ENCODE measurements at places on chromosomes 1 and 21.
A peak's percentile ranks its signal among the peaks of the same experiment; 100 is the strongest.

GRCh38 chr1:232662910-232663309 is 33.0 kb upstream of the SIPA1L2 start:
- no peak for DNase-seq

DNA sequence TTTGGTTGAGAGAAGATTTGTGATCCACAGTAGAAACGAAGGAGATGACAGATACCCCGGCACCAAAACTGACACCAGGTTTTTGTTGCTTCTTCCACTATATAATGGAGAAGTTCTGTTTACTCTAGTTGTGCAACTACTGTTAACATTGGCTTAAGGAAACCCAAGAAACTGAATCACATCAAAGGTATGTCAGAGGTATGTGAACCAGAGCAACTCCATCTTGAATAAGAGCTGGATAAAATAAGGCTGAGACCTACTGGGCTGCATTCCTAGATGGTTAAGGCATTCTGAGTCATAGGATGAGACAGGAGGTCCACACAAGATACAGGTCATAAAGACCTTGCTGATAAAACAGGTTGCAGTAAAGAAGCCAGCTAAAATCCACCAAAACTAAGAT is 173.7 kb upstream of the CAMK1G start:
- peak; percentile 68 for DNase-seq

- no peak for DNase-seq
Observed at GRCh38 chr1:14485285-14485684, 113.2 kb upstream of the KAZN start.

GRCh38 chr21:33991133-33991532 is 75.5 kb upstream of the ATP5PO start:
- DNase-seq: no peak

- DNase-seq: no peak
Observed at GRCh38 chr1:11482198-11482597, 3.2 kb downstream of the DISP3 start.

DNA sequence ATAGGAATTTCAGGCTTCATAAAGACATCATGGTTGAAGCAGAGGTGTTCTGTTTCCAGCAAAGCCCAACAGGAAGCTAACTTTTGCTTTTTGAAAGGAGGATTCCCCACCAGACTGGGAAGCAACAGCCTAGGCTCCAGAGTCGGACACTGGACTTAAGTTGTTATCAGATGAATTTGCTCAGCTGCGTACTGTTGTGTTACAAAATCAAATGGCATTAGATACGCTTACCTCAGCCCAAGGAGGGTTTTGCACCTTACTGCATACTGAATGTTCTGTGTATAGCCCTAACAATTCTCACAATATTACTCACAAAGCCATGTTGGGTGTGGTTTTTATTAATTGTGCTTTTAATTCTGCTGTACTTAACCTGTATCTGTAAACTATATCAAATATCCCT is 547 bp upstream of the CHIA start:
- no peak for DNase-seq

DNA sequence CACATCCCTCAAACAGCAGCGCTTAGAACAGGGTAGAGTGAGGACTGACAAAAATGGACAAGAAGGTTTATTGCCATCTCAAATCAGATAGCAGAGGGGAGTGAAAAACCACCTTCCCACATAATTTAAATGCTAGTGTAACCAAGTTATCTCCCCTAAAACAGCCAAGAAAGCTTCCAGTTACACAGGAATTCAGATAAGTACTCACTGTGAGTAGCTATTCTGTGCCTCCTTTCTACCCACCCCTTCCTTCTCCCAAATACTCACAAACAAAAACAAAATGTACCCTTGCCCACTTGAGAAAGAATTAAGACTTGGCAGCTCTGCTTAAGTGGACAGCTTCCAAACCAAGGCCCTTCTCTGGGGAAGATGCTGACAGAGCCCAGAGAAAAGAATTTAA is 9.1 kb downstream of the OTUD7B start:
- DNase-seq: no peak

- no peak for DNase-seq
Observed at GRCh38 chr1:181608948-181609347, 125.6 kb downstream of the CACNA1E start.

DNA sequence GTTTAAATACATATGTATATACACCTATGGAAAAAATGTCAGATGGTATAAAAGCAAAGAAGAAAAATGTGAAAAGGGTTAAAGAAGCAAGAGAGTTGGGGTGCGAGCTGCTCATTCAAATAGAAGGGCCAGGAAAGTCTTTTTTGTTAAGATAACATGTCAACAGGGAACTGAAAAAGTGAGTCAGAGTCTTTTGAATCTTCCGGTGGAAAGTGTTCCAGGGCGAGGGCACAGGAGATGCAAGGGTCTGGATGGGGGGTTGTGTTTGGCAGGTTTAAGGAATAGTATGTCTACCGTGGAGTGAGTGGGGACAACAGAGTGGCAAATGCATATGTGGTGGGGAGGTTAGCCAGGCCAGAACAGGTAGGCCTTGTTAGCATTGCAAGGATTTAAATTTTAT is 22.2 kb upstream of the GNG12 start:
- DNase-seq: no peak

DNA sequence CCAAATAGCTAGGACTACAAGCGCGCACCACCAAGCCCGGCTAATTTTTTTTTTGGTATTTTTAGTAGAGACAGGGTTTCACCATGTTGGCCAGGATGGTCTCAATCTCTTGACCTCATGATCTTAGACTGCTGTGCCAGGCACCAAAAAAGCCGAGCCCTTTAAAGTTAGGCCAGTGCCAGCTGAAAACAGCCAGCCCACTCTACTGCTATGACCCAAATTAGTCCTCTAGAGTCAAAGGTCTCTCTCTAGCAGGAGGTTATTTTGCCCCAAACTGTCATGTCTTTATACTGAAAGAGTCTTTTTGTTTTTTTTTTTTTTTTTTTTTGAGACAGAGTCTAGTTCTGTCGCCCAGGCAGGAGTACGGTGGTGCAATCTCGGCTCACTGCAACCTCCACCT is 9.7 kb upstream of the HHIPL2 start:
- no peak for DNase-seq

GRCh38 chr1:171267391-171267790 is 19.1 kb downstream of the FMO1 start:
- peak; percentile 39 for DNase-seq

- no peak for DNase-seq
Observed at GRCh38 chr1:201906336-201906735, 17.6 kb downstream of the SHISA4 start.

- DNase-seq: no peak
Observed at GRCh38 chr1:30741239-30741894, 16.2 kb downstream of the LAPTM5 start.

DNA sequence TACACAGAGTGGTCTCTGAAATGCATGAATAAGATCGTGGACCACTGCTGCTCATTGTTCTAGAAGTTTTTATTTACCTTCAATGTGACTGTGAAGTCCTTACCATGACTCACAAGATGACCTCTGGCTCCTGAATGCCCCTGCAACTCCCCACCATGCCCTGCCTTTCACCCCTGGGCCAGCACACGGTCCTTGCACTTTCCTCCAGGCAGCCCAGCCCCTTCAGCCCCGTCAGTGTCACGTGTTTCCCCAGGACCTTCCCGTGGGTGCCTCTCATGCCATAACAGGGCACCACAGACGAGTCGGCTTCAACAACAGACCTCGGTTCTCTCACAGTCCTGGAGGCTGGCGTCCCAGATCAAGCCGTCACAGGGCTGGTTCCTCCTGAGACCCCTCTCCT is 62.1 kb downstream of the B3GALT5 start:
- DNase-seq: no peak

- DNase-seq: no peak
Observed at GRCh38 chr21:28496517-28496916, 496.2 kb downstream of the LTN1 start.

DNA sequence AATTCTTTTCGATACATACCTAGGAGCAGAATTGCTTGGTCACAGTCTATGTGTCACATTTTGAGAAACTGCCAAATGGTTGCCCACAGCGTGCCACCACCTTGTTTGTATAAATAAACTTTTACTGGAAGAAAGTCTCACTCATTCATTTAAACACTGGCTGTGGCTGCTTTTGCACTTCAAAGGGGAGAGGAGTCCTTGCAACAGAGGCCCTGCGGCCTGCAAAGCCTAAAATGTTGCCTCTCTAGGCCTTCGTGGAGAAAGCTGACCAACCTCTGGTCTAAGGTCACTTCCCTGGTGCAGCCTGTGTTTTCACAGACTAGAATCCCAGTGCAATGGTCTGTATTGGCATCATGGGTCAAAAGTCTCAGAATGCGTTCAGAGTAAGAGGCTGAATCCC is 8.3 kb downstream of the RIPK4 start:
- DNase-seq: no peak

GRCh38 chr21:16285605-16286126 is 555.9 kb downstream of the USP25 start:
- DNase-seq: no peak

- DNase-seq: no peak
Observed at GRCh38 chr1:35049116-35049515, 17.4 kb upstream of the ZMYM6 start.

DNA sequence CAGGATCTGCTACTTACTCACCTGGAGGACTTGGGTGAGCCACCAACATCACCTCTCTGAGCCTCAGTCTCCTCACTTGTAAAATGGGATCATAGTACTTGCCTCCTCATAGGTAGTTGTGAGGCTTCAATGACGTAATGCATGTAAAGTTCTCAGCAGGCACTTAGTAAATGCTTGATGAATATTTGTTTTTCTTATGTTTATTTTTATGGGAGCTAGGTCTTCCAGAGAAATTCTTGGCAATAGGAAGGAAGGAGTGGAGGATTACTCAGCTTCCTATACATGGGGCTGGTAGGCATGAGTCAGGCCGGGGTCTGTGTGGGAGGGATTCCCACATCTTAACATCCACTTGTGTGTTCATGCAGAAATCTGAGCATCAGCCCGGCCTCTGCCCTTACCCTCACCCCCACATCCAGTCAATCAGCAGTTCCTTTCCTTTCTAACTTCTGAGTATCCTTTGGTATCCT is 95.4 kb upstream of the USP24 start:
- peak; percentile 95 for DNase-seq

- DNase-seq: no peak
Observed at GRCh38 chr1:33414879-33415278, 16.0 kb downstream of the PHC2 start.

GRCh38 chr21:31932470-31932764 is 59.6 kb downstream of the HUNK start:
- DNase-seq: no peak

DNA sequence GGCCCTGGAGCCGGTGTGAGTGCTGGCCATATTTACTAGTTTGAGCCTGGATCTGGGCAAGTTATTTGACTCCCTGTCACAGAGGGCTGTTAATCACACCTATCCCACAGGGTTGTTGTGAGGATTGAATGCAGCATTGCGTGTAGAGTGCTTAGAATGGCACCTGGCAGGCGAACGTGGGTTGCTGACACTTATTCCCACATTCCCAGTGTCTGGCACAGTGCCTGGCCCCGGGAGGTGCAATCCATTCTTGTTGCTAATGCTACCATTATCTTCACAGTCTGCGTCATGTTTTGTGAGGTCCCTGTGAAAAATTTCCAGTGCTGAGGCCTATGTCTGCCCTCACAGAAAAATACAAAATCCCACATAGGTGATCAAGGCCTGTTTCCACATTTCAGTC is 66.1 kb downstream of the CD2 start:
- peak; percentile 20 for DNase-seq

DNA sequence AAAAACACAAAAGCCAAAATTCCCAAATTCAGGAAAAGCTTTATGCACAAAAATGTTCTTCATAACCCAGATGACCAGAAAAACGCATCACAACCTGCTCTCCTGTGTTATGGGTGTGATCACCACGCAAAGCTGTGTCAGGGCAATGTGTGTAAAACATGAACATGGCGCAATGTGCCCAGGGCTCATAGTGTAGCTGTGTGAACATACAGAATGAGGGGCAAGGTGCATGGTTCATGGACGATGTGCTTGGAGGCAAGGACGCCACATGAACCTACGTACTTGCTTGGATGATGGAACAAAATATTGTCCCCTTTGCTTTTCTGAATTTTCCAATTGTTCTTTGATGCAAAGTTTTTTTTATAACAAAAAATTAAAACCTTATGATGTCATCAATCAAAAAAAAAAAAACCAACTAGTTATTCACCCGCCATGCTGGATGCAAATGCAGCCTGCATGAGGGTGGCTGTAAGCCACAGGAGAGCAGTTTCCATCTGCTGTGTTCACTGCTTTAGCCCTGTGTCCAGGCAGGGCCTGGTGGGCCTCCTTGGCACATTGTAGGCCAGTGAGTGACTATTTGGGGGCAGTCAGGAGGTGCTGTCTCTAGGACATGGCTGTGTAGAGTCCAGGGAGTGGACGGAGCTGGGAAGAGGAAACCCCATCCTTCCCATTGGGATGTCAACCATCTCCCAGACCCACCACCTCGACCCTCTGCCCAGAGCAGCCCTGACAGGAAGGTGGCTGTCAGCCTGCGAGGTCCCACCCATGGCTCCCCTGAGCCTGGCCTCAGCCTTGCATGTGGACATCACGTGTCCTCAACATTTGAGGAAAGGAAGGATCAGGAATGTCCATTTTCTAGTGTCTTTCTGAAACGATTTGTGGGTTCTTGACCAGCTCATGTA is 13.6 kb downstream of the KRTAP10-1 start:
- no peak for DNase-seq

- DNase-seq: no peak
Observed at GRCh38 chr1:9746651-9747050, 77.1 kb downstream of the CLSTN1 start.

DNA sequence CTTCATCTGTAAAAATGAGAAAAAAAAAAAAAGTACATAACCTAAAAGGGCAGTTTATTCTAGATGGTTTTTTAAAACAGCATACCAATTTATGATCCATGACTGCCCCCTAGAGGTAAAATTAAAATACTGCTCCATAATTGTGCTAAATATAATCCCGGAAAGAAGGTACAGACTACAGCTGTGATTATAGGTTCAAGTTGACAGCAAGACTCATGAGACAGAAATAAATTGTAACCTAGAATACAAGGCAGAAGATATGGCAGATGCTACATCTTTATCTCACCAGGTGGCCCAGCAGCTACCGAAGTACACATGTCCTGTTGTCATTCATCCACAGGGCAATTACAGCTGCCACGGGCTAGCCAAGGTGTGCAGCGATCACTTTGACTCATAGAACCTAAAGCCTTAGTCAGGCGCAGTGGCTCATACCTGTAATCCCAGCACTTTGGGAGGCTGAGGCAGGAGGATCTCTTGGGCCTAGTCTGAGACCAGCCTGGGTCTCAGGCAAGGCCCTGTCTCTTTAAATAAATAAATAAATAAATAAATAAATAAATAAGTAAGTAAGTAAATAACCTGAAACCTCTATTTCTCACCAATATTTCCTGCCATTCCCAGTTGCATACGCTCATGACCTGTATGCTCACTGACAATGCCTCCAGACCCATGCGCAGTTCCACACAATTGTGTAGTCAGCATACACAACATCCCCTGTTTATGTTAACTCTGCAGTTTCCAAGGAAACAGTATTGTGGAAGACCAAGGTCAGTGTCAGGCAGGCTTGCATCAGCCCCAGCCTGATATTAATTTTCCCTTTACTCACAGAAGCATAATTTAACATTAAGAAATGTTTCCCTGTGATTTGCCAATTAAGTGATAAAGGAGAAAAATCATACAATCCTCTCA is 18.3 kb upstream of the PPIE start:
- DNase-seq: peak; percentile 14
